ENCODE measurements at places on chromosomes 16 and 17.
A peak's percentile ranks its signal among the peaks of the same experiment; 100 is the strongest.

- no peak overlapping the region for H3K4me3 ChIP-seq
- H3K36me3 ChIP-seq = no peaks in the 10 kb centered on the region
- peaks cover 7% of the 10 kb centered on the region for H3K4me1 ChIP-seq
Measured at GRCh38 chr17:82666931-82667667, 18.9 kb upstream of the WDR45B start.

DNA sequence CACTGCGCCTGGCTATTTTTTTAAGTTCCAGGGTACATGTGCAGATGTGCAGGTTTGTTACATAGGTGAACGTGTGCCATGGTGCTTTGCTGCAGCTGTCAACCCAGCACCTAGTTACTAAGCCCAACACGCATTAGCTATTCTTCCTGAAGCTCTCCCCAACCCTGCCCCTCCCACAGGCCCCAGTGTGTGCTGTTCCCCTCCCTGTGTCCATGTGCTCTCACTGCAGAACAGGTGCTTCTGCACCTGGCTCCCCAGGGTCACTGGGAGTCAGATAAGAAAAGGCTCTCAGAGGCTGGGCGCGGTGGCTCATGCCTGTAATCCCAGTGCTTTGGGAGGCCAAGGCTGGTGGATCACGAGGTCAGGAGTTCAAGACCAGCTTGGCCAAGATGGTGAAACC lies 6.2 kb downstream of the HASPIN start:
- H3K4me1 ChIP-seq = no peaks in the 10 kb centered on the region
- no peaks in the 10 kb centered on the region for H3K36me3 ChIP-seq
- H3K27me3 ChIP-seq = no peaks in the 10 kb centered on the region
- no peak for DNase-seq
- no peak overlapping the region for H3K4me3 ChIP-seq

- H3K36me3 ChIP-seq = no peaks in the 10 kb centered on the region
- no peak overlapping the region for H3K27ac ChIP-seq
- H3K4me3 ChIP-seq = no peak overlapping the region
- H3K27me3 ChIP-seq = peaks cover 27% of the 10 kb centered on the region
Measured at GRCh38 chr16:2970563-2970962, 1.4 kb downstream of the PAQR4 start.

DNA sequence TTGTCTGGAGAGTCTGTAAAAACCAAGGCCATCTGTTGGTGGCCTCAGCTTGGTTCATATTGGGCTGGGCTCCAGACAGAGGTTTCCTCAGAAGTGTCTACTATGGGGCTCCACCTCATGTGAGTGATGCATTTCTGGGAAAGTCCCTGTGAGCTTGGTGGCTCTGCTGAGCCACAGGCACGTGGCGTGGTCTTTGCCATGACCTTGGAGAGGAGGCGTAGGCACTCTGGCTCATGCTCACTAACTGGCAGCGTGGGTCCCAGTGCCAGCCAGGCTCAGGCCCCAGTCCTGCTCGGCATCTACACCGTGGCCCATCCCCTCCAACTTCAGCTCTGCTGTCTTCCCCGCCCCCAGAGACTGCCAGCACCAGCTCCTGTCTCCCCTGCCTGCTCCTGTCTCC lies 10.7 kb upstream of the SMTNL2 start:
- no peaks in the 10 kb centered on the region for H3K36me3 ChIP-seq
- DNase-seq = peak; percentile 89
- H3K4me3 ChIP-seq = no peak overlapping the region
- no peaks in the 10 kb centered on the region for H3K27me3 ChIP-seq

DNA sequence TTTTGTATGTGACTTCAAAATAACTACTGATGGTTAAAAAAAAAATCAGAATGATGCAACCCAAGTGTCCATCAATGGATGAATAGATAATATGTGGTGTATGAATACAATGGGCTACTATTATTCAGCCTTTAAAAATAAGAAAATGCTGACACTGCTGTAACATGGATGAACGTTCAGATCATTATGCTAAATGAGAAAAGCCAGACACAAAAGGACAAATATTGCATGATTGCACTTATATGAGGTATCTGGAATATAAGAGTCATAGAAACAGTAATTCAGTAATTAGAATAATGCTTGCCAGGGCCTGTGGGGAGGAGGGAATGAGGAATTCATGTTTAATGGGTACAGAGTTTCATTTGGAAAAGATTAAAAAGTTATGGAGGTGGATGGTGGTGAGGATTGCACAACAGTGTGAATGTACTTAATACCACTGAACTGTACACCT lies 25.4 kb downstream of the TENT4B start:
- no peak overlapping the region for H3K4me3 ChIP-seq
- no peak overlapping the region for H3K27ac ChIP-seq
- no peaks in the 10 kb centered on the region for H3K27me3 ChIP-seq
- peaks cover 4% of the 10 kb centered on the region for H3K4me1 ChIP-seq
- no peak for DNase-seq

DNA sequence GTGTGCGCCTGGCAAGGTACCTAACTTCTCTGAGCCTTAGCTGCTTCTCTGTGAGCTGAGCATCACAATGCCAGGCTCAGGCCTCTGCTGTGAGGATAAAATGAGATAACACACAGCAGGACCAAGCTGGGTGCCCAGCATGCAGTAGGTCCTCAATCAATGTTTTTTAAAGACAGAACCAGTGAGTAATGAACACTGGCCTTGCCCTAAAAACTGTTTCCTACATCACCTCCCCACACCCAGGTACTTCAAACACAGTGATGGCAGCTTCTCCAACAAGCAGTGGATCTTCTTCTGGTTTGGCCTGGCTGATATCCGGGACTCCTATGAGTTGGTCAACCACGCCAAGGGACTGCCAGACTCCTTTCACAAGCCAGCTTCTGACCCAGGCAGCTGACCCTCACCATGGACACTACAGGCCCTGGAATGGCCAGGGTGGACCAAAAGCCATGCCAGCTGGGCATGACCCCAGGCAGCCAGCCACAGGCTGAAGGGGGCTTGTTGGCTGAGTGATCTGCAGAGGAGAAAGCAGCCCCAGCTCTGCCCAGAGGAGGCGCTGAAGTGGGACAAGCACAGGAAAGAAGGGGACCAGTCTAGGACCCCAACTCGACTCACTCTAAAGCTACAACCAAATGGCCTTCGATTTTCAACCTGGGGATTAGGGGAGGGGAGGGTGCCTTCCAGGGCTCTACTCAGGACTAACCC lies 3.9 kb downstream of the NAGS start:
- peaks cover 12% of the 10 kb centered on the region for H3K4me1 ChIP-seq
- H3K27ac ChIP-seq = no peak overlapping the region
- DNase-seq = no peak
- peaks cover 20% of the 10 kb centered on the region for H3K27me3 ChIP-seq
- H3K36me3 ChIP-seq = no peaks in the 10 kb centered on the region

GRCh38 chr17:12067485-12067884 lies 46.8 kb downstream of the MAP2K4 start:
- no peak for DNase-seq
- no peaks in the 10 kb centered on the region for H3K27me3 ChIP-seq
- H3K36me3 ChIP-seq = no peaks in the 10 kb centered on the region
- H3K4me3 ChIP-seq = no peak overlapping the region

DNA sequence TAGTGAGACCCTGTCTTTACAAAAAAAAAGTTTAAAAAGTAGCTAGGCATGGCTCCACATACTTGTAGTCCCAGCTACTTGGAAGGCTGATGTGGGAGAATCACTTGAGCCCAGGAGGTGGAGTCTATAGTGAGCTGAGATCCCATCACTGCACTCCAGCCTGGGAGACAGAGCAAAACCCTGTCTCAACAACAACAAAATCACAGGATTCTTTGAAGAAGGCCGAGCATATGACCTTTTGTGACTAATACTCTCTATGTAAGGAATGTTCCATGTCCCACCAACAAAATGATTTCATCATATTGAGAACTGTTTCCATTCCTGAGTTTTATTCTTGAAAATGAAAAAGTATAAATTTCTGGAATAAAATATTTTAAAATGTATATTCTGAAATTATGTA lies 58.9 kb upstream of the EFCAB3 start:
- H3K27me3 ChIP-seq = no peaks in the 10 kb centered on the region
- H3K4me1 ChIP-seq = no peaks in the 10 kb centered on the region
- H3K27ac ChIP-seq = no peak overlapping the region
- no peak for DNase-seq
- H3K36me3 ChIP-seq = no peaks in the 10 kb centered on the region

DNA sequence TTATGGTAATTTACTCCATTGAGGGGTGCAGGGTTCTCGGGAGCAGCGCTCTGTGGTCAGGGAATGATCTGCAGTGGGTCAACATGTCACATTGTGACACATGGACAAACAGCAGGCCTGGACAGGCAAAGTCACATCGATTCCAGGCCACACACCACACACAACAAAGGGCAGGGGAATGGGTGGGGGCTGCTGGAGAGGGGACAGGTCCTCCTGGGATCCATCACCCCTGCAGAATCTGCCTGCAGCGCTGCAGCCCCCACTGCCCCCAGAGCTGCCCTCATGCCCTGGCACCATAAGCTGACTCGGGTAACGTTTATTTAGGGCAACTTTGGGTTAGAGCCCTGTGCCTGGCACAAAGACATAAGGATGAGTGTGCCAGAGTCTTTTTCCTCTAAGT lies 9.1 kb downstream of the PEMT start:
- no peak for DNase-seq
- H3K27ac ChIP-seq = no peak overlapping the region
- H3K36me3 ChIP-seq = no peaks in the 10 kb centered on the region
- H3K27me3 ChIP-seq = no peaks in the 10 kb centered on the region
- peaks cover 8% of the 10 kb centered on the region for H3K4me1 ChIP-seq
- no peak overlapping the region for H3K4me3 ChIP-seq

- DNase-seq = no peak
- H3K27me3 ChIP-seq = no peaks in the 10 kb centered on the region
- no peaks in the 10 kb centered on the region for H3K36me3 ChIP-seq
- peaks cover 38% of the 10 kb centered on the region for H3K4me1 ChIP-seq
- peak overlapping the region; percentile 97 for H3K27ac ChIP-seq
Measured at GRCh38 chr17:32141679-32142037, 644 bp upstream of the RHOT1 start.

GRCh38 chr16:89498839-89499238 lies 8.5 kb upstream of the ANKRD11 start:
- no peaks in the 10 kb centered on the region for H3K36me3 ChIP-seq
- no peak overlapping the region for H3K4me3 ChIP-seq
- no peaks in the 10 kb centered on the region for H3K4me1 ChIP-seq
- H3K27me3 ChIP-seq = no peaks in the 10 kb centered on the region
- H3K27ac ChIP-seq = peak overlapping the region; percentile 2

DNA sequence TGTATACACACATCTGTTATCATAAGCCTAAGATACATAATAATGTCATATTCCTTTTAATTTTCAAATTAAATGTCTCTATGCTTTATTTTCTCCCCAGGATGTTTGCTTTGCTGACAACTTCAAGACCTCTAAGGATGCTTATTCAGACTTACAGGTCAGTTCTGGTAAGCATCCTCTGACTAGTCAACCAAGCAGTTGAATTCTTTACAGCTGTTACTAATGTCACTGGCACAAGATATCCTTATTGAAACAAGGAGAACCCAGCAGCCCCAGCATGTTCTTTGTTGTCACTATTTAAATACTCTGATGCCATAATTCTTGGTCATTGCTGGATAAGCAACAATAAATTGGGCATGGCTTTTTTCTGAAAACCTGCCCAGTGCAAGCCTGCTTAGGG lies 232.3 kb upstream of the PMFBP1 start:
- no peaks in the 10 kb centered on the region for H3K36me3 ChIP-seq
- no peaks in the 10 kb centered on the region for H3K4me1 ChIP-seq
- DNase-seq = no peak
- no peak overlapping the region for H3K27ac ChIP-seq

DNA sequence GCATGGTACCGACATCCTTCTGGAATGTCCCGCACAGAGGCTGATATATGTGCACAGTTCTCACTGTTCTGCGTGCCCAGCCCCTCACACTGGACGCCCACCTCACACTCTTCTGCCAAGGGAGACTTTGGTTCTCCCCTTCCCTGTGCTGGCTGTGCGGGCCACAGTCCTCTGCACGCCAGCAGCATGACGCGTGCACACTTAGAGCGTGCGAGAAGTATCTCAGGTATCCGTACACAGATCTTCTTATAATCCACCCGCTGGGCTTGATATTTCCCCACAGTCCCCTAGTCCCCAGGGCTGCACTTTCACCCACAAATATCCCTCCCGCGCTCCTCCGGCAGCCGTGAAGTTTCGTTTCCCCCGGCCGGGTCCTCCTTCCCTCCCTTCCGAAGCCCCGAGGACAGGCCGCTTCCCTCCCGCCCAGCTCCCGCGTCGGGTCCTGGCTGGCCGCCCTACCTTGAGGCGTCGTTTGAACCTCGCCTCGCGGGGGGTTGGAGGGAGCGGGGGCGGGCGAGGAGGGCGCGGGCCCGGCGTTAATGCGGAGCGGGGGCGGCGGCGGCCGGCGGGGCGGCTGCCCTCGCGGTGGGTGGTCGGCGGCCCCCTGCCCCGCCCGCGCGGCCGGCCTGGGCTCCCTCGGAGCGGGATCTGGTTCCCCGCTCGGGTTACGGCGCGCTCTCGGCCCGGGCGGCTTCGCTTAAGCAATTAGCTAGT lies 5.0 kb upstream of the FOXF1 start:
- no peak overlapping the region for H3K4me3 ChIP-seq
- no peak for DNase-seq
- H3K27me3 ChIP-seq = peaks cover 95% of the 10 kb centered on the region
- H3K4me1 ChIP-seq = peaks cover 23% of the 10 kb centered on the region
- H3K27ac ChIP-seq = no peak overlapping the region

GRCh38 chr16:56630134-56630533 lies 2.3 kb upstream of the MT1M start:
- H3K36me3 ChIP-seq = no peaks in the 10 kb centered on the region
- H3K4me3 ChIP-seq = no peak overlapping the region
- no peak for DNase-seq
- H3K4me1 ChIP-seq = peaks cover 23% of the 10 kb centered on the region
- peak overlapping the region; percentile 48 for H3K27ac ChIP-seq
- peaks cover 2% of the 10 kb centered on the region for H3K27me3 ChIP-seq

DNA sequence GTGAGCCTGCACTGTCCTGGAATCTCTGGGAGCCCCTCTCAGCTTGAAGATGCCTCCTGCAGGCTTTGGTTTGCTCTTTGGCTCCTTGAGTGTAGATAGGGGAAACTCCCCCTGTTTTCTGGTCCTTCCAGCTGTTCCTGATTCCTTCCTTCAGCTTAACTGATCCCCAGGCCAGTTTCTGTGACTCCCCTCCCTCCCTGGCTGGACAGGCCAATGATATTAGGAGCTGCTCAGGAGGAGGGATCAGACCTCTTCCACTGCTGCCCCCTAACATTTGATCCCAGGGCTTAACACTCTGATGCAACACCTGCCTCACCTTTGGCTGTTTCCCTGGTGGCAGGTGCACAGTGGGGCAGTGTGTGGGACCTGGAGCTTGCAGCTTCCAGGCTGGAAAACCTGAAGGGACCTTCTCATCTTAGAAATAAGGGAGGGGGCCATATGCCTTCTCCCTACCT lies at the start of gene TAC4:
TSS of gene TAC4 (minus strand) at position 51 of the 455 bp plus-strand sequence. CDS start 52 bp downstream, outside the sequence.
- no peak within 1 kb of the TSS for H3K27ac ChIP-seq
- H3K4me1 ChIP-seq = no peaks in the 10 kb centered on the region
- DNase-seq = no peak
- no peaks in the 10 kb centered on the region for H3K27me3 ChIP-seq

- peaks cover 13% of the 10 kb centered on the region for H3K4me1 ChIP-seq
- no peak overlapping the region for H3K4me3 ChIP-seq
- no peak overlapping the region for H3K27ac ChIP-seq
- DNase-seq = no peak
Measured at GRCh38 chr16:30921459-30921747, 2.0 kb upstream of the FBXL19 start.

GRCh38 chr17:74137416-74137815 lies 66.1 kb upstream of the RPL38 start:
- H3K36me3 ChIP-seq = no peaks in the 10 kb centered on the region
- no peak overlapping the region for H3K27ac ChIP-seq
- H3K27me3 ChIP-seq = no peaks in the 10 kb centered on the region
- DNase-seq = no peak
- no peaks in the 10 kb centered on the region for H3K4me1 ChIP-seq

Measured in adrenal gland (tissue), 19 donors.